ENCODE measurements at places on chromosomes 11 and 22.

DNA sequence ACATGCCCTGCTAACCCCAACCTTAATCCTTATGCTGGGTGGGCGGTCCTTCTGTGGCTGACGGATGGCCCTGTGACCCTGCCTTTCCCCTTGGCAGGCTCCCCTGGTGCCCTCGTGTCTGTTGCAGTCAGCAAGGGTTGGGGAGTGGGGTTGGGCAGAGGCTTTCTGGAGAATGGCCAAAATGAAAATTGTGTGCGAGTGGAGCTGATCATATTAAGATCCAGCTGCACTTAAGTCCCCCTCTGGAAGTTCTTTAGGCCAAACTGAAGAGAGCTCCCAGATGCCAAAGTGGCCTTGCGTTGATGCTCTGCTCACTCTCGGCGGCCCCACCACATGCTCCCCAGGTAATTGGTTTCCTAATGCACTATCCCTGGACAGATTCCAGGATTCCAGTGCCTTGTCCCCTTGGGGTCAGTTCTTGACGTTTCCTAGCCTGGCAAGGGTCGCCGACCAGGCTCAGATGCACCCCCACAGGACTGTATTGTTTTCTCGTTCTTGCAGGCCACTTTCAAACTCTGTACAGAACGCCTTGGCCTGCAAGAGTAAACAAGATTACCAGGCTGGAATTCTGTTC lies 16.4 kb upstream of the C11orf96 start:
- DNase-seq = no peak

GRCh38 chr11:77233011-77233410 lies 68.5 kb downstream of the GDPD4 start:
- DNase-seq = no peak

DNA sequence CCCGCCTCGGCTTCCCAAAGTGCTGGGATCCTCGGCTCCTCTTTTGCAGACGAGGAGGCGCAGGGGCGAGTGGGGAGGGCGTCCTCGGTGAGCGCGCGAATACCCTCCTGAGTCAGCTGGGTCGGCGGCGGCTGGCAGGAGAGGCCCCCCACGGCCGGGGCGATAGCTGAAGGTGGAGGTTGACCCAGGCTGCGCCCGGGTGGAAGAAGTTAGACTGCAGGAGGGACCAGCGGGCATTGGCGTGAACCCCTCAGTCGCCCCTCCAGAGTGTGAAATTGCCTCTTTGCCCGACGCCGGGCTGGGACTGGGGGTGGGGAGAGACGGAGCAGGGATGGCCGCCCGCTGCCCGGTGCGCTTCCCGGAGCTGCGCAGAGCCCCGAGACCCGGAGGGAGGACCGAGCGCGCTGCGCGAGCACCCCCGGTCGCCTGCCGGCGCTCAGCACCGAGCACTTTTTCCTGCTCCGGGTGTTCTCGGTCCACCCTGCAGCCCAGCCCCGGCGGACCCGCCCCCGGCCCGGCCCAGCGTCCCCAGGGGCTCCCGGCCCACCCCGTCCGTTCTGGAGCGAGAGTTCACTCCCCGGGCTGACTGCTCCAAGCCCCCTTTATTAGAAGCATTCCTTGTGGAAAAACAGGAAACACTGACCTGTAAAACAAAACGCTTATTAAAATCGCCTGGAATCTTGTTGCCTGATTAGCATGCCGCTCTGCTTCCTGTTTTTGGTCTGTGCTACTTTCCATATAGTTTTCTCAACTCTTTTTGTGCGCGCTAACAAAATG lies 13.7 kb upstream of the CPT1A start:
- DNase-seq = no peak

GRCh38 chr22:45225732-45226502 lies 14.8 kb downstream of the KIAA0930 start:
- DNase-seq = no peak

- no peak for DNase-seq
Measured at GRCh38 chr11:34824425-34824824, 91.8 kb downstream of the APIP start.

DNA sequence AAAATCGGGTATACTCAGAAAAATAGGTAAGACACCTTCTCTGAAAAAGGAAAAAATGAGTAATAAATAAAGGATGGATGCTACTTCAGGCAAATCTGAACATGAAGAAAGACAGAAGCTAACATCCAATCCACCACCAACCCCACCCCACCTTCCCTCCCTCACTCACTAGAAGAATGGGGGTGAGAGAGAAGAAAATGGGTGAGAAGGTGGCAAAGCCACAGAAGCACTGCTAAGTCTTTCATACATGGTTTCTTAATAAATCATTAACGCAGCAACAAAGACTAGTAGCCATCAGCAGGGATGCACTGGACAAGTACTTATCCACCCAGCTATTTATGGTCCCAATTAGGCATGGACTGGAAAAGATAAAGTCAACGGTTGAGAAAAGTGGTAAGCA lies 5.9 kb downstream of the FHIP1B start:
- no peak for DNase-seq

DNA sequence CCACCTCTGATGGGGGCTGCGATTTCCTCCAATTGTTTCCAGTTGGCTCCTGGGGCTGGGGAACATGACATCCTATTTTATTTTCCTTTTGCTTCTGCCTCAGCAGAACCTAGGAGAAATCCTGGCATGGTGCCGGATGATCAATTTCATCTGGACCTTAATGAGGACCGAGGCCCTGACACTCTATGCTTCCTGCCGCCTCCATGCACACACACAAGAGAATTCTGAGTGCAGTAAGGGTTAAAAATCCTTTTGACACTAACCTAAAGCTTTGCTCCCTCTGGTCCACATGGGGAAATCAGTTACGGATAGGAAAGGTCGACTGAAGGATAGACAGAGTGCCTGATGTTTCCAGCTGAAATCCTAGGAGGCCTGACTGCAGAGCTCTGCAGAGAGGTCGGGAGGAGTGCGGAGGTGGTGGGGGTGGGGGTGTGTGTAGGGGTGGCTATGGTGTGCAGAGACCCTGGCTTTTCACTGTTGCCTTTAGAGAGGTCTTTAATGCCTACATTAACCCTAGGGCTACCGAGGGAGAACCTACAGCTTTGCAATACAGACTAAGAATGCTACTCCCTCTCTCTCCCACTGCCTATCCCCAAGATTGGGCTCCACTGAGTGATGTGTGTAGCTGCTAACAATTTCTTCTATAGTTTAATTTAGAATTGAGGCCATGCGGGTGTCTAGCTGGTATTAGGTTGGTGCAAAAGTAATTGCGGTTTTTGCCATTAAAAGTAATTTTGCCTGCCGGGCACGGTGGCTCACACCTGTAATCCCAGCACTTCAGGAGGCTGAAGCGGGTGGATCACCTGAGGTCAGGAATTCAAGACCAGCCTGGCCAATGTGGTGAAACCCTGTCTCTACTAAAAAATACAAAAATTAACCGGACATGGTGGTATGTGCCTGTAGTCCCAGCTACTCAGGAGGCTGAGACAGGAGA lies 53.6 kb upstream of the INCENP start:
- no peak for DNase-seq

GRCh38 chr22:22818202-22818538 lies 69.4 kb upstream of the IGLL5 start:
- no peak for DNase-seq
